ENCODE measurements at places on chromosomes 2 and 18. TPM values are rescaled to one million over a fixed set of nuclear protein-coding genes. Genes with fewer than 3 reads are reported as not detected.
A peak's percentile ranks its signal among the peaks of the same experiment; 100 is the strongest.

GNLY gene
- not detected for total RNA-seq

SEMA4F gene
- 9.4 TPM for total RNA-seq

CWC22 gene
- 22.5 TPM for total RNA-seq

DNA sequence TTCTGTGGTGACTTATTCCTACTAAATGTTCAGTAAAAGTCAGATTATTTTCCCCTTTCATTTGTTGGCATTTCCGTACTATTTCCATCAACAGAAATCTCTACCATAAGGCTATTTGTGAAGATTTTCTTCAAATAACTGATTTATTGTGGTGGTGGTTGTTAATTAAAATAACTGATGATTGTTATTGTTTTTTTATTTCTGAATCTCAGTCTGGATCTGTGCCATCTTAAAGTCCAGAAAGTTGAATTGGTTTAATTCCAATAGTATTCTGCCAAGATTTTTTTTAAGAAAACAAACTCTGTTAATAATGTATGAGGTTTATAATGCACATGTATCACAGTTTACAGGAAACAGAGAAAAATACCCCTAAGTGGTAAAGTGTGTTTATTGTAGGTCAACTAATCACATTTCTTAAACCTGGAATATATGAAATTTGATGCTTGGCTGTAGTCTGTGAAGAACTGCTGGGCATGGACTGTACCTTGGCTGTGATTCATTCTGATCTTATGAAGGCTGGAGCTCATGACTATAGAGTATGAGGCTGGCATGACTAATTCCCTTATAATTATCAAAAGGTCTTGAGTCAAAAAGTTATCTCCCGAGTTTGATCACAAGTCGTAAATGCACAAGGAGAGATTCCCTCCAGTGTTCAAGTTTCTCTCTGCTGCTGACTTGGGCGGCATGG lies 134.2 kb upstream of the RND3 start:
- DNase-seq, result peak; percentile 80

GRCh38 chr18:56257205-56257604 lies 381.2 kb downstream of the TXNL1 start:
- DNase-seq, result peak; percentile 83

- DNase-seq, result no peak
Observed at GRCh38 chr2:40471866-40472265, 20.0 kb upstream of the SLC8A1 start.

- no peak for DNase-seq
Observed at GRCh38 chr2:138020432-138020831, 56.2 kb downstream of the HNMT start.

DNA sequence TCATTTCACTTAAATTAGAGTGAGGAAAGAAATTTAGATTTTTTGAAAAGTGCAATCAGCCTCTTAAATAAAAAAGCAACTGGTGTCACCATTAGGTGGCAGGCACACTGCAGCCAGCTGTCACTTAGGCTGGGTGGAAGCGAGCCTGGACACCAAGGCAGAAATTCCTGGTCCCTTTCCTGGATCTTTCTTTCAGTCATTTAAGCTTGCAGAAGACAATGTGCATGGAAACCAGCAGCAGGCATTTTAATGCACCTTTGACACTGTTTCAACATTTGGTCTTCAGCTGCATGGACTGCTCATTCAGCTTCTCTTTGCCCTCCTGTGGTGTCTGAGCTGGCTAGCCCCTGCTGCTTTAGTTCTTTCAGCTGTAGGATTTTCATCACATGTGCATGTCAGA lies 61.0 kb downstream of the AQP4 start:
- no peak for DNase-seq
